ENCODE measurements at places on chromosomes 7 and 10.

- no peak for DNase-seq
Observed at GRCh38 chr10:89308266-89308665, 6.4 kb downstream of the IFIT2 start.

DNA sequence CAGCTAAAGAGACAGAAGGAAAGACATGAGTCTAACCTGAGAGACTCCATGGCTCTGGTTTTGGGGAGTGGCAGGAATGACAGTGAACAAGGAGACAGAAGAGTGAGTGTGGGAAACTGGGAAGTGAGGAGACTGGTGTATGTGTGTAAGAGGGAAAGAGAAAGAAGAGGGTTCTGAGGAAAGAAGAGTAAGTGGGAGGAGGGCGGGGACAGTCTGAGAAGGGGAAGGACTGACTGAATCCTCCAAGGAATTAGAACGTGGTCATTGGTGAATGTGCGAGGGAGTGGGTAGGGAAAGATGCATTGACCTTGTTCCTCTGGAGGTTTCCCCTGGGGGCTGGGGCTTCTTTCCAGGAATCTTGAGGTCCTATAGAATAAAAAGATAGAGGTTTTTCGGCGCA, 26.6 kb downstream of the WNT8B start:
- DNase-seq = no peak

- no peak for DNase-seq
Observed at GRCh38 chr7:36775676-36776075, 51.4 kb upstream of the AOAH start.

GRCh38 chr7:35849158-35849831, 48.4 kb downstream of the SEPTIN7 start:
- no peak for DNase-seq

GRCh38 chr10:59748834-59749233, 4.4 kb downstream of the MRLN start:
- no peak for DNase-seq

DNA sequence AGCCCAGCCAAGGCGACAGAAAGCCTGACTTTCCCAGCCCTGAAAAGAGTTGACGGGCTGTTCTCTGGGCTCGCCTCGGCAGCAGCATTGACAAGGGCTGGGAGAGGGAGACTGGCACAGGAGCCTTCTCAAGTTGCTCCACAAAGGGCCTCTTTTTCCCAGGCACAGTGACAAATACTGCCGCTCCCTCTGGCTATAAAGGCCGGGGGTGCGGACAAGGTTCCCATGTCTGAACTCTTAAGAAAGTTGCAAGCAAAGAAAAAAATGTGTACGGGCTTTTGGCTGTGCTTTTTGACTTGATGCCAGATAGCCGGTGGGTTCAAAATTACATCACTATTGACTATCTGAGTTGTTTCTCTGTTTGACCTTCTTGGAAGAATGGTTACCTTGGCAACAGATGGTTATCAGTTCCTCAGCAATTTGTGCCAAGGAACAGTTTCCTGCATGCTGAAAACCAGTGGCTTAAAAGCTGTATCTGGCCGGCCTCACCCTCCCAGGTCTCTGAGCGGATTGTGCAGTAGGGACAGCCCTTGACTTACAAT, 115.9 kb upstream of the EEPD1 start:
- DNase-seq = no peak

- no peak for DNase-seq
Observed at GRCh38 chr10:126242397-126243260, 145.6 kb downstream of the ADAM12 start.

GRCh38 chr10:44327461-44327860, 57.4 kb downstream of the CXCL12 start:
- no peak for DNase-seq

DNA sequence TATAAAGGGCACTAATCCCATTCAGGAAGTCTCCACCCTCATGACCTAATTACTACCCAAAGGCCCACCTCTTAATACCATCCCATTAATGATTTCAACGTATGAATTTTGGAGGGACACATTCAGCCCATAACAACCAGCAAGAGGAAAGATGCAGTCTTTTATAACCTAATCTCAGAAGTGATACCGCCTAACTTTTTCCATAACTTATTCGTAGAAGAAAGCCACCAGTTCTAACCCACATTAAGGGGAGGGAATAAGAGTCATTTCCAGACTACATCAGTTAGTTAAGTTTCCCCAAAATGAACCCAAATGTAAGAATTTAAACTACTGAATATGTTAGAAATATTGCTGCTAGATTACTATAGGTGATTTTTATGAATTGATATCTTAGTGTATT, 32.1 kb upstream of the LHFPL3 start:
- no peak for DNase-seq

- DNase-seq = no peak
Observed at GRCh38 chr7:129238546-129238945, 13.7 kb downstream of the AHCYL2 start.

GRCh38 chr7:131130324-131130723, 197.4 kb upstream of the MKLN1 start:
- DNase-seq = no peak

DNA sequence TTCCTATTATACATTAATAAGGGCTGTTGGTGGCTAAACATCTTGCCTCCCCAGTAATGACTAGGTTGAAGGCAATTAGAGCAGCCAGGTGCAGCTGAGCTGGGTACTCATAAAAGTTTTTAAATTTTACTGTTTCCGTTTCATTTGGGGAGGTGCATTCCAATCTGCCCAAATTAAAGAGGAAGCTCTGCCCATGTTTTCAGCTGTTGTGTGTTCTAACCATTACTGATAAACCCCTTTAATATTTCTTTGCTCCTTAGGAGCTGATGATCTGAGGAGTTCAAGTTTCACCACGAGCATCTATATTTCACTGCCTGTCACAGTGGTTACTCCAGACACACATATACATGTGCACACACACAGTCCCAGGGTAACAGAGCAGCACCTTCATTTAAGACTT, 94.4 kb downstream of the JAZF1 start:
- DNase-seq = no peak

- no peak for DNase-seq
Observed at GRCh38 chr10:43365001-43365400, 6.4 kb upstream of the FXYD4 start.

DNA sequence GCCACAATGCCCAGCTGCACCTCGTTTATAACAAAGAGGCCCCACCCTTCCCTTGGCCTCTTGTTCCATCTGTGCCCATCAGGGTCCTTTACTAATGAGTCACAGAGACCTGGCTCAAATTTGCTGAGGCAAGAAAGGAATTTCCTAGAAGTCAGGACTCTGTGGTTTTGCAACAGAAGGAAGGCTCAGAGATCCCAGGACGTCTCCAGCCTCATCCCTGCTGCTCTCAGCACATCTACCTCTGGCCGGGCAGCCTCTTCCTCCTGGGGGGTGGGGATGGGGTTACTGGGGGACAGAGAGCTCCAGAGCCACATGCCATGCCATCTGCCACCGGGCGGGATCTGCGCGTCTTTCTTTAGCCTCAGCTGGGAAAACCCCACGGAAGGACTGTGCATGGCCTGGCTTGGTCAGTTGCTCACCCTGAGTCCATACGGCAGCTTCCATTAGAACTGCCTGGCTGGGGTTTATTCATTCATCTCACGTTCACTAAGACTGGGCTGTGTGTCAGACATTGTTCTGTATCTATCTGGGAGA, 41.9 kb upstream of the PSMG3 start:
- DNase-seq = no peak
